GDM1 (cell line): ENCODE measurements at places on chromosomes 11 and 22.

DNA sequence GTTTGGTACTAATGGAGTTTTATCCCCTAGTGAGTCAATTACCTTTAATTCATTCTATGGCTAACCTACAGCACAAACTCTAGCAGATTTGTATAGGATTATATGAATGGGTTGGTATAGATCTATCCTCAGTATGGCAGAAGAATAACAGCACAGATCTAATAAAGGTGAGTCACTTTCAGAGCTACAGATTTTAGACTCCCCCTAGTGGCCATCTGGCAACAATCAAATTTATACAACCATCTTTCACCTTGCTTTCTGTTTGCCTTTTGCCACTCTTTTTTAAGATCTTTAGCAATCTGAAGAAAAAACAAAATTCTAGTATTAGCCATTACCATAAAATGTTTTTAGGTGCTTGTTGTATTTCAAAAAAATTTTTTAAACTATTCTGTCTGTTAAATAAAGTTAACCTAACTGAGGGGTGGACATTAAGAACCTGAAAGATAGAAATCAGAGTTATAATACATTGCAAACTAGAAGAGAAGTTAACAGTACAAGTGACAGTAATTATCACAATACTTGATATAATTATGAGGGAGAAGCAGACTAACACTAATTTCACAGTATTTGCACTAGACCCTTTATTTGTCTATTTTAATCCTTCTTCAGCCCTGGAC, 25.8 kb downstream of the DDIAS start:
- DNase-seq, result peak; percentile 13

GRCh38 chr22:49951000-49951677, 9.4 kb upstream of the PIM3 start:
- DNase-seq, result no peak

GRCh38 chr11:134882141-134882540, 470.1 kb upstream of the B3GAT1 start:
- no peak for DNase-seq

DNA sequence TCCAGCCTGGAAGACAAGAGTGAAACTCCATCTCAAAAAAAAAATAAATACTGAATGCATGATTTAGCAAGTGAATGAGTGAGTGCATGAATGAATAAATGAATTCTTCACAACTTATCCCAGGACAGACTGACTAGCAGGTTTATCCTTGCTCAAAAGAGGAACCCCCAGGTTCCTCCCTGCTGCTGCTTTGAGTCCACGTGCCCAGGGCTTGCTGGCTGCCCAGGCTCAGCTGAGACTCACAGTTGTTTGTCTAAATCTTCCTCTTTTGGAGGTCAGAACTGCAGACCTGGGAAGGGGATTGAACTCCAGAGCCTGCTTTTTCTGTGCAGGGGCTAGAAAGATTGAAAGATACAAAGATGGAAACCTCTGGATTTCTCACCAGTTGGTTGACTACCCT, 117.4 kb upstream of the TMEM45B start:
- peak; percentile 2 for DNase-seq

DNA sequence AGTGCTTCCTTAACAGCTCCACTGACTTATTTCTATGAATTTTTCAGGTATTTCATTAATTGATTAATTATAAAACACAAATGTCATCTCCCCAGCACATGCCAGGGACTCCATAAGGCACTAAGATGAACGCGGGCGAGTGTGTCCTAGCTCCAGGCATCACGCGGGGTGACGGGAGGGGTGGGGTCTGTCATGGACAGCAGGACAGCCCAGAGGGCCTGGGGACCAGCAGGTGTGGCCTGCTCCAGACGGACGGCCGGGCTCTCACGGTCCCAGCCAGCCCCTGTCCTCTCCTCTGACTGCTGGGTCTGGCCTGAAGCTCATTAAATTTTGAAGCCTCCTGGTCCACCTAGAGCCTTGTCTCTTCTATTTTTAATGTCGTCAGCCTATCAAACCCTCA, 531.1 kb downstream of the BRD1 start:
- no peak for DNase-seq

GRCh38 chr11:3807909-3808860, at the start of gene PGAP2:
PGAP2 (plus strand) TSS chr11:3808560; CDS start chr11:3811260, 2,700 bp downstream.
- DNase-seq, result peak; percentile 28

DNA sequence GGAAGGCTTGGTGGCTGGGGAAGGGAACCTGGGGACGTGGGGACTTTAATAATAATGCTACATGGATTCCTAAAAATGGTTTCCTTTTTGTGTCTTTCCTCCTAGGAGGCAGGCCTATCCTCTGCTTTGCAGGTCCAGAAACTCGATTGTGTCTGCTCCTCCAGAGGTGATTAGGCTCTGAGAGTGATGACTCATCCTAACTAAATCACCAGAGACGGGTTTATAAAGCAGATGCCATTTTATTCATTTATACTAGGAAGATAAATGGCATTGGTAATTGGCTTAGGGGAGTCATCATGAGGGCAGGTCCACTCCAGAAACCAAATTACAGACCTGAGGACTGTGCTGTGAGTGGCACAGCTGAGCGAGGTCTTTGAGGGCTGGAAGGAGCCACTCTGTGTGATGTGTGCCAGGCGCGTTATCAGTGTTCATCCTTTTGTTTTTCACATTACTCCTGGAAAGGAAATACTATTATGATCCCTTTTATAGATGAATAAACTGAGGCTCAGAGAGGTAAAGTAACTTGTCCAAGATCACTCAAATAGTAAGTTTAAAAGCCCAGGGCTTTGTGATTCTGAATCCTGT, 7.1 kb downstream of the NLRX1 start:
- DNase-seq, result no peak

DNA sequence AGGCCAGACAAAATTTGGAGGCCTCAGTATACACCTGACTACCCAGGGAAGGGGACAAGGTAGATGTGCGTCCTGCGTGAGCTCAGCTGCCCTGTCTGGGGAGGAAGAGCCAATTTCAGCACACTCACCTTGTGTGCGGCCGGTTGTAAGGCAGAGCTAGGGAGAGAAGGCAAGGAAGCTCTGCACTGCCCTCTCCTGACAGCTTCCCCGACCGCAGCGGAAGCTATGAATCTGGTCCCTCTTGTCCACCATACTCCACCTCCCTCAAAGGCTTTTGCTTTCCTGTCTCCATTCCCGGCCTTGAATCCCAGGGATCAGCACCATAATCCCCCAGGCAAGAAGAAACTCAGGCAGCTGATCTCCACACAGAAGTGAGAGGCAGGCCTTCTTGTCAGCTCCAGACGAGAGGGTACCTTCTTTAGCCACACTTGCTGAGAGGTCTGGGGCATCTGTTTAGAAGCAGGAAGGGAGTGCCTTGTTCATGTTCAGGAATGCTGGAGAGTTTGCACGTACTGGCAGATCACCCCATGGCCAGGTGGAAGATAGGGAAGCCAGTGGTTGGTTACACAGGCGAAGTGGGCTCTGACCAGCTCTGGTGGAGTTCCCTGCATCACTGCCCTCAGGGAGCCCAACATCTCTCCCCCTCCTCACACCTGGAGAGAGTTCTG, 62.5 kb downstream of the FEZ1 start:
- no peak for DNase-seq

DNA sequence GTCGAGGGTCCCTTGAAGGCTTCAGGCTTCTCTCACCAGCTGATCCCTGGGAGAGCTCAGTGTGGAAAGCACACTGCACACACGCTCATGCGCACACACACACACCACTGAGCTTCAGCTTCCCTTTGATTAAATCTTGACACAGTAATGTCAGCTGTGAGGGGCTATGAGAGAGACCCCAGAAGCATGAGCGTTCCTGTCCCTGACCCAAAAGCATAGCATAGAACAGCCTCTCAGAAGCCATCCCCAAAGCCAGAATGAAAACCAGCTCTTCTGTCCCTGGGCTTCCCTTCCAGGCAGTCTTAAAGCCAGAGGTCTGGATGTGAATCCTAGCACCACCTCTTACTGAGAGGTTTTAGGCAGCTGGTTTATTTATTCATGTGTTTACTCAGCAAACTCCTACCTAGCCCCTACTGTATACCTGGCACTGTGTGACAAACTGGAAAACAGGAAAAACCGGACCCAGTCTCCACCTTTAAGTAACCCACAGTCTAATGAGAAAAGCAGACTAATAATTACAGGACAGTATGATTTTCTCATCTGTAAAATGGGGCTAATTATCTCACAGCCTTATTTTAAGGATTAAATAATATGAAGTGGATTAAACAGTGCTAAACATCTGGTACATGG, 15.9 kb downstream of the GALNT18 start:
- DNase-seq, result no peak

DNA sequence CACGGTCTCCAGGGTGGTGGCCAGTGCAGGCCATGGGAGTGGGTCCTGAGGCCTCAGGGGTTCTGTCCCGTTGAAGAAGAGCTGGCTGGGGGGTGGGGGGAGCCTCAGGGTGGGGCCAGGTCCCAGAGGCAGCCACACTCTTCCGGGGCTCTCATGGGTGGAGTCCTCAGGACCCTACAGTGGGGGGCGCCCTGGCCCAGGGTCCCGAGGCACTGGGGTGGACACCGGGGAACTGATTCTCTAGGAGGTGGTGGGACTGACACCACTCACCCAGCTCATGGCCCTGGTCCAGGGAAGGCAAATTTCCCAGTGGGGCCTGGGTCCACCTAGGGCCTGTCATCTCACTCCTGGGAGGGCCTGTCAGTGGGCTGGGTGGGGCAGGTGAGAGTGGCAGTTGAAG, 12.8 kb downstream of the GGT5 start:
- DNase-seq, result no peak

GRCh38 chr11:116376054-116376453, 396.7 kb downstream of the BUD13 start:
- no peak for DNase-seq

DNA sequence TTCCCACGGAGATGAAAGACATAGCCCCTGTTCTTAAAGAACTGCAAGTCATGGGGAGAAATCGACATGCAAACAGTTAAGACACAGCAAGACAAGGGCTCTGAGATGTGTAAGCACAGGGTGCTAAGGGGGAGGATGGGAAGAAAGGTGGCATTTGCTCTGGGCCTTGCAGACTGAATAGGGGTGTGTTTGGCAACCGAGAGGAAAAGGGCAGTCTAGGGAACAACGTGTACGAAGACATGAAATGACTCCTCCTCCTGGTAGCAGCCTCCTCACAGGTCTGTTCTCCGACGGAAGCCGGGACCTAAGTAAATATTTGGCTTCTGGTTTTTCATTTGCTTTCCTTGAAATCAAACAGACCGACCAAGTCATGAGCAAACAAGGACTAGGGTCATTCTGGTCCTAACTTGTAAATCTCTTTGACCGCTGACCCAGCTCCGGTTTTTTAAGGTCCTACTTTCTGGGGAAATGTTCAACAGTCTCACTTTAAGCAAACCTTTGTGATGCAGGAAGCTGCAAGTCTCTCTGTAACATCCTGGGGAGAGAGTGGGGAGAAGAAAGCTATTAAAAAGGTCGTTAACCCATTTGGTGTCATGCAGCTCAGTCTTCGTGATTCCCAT, 19.7 kb downstream of the NNMT start:
- DNase-seq, result no peak

DNA sequence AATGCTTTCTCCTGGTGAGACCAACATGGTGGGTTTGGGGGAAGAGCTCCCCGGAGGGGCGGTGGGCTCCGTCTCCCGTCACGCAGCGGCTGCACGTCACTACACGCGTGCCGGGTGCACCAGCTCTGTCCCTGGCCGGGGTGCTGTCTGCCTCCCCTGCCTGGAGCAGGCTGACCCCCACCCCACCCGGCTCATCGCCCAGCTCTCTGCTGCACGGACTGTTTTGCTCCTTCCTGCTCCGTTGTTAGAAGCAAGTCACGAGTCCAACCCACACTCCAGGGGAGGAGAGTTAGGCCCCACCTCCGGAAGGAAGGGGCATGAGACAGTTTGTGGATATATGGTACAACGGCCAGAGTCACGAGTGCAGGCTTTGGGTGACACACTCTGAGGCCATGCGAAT, 364.9 kb downstream of the BRD1 start:
- DNase-seq, result no peak

- no peak for DNase-seq
Observed at GRCh38 chr11:19173964-19174638, 27.7 kb downstream of the CSRP3 start.

- DNase-seq, result no peak
Observed at GRCh38 chr11:17927681-17928343, 85.0 kb downstream of the SERGEF start.

DNA sequence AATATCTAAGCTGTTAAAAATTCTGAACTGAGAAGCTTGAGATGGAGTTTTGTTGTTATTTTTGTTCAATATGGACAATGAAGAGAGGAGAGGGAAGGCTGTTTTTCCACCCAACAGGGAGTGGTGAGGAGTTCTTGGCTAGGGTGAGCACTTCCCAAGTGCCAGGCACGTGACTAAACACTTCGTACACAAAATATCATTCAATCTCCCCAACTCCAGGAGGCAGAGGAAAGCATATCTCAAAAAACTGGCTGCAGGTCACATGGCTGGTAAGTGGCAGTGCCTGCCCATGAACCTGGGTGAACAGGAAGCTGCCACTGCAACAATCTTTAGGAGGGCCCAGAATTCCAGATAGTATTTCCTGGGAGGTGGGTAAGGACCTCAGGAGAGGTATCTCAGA, 11.6 kb downstream of the ELF5 start:
- DNase-seq, result no peak

DNA sequence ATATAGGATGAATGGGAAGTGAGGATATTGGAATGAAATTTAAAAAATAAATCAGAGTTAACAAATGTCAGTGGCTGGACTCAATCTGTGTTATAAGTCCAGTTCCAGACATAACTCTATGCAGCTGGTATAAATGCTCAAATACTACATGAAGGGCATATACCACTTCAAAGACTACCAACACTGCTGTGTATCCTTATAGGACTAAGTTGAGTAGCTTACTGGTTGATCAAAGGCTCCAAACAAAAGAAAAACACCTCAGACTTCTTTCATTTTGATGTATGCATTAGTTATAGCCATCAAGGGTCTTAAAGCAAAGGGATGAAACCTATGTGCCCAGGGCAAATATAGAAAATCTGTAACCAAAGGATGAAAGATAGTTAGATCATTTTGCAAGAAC, 86.2 kb downstream of the PAK1 start:
- DNase-seq, result no peak

DNA sequence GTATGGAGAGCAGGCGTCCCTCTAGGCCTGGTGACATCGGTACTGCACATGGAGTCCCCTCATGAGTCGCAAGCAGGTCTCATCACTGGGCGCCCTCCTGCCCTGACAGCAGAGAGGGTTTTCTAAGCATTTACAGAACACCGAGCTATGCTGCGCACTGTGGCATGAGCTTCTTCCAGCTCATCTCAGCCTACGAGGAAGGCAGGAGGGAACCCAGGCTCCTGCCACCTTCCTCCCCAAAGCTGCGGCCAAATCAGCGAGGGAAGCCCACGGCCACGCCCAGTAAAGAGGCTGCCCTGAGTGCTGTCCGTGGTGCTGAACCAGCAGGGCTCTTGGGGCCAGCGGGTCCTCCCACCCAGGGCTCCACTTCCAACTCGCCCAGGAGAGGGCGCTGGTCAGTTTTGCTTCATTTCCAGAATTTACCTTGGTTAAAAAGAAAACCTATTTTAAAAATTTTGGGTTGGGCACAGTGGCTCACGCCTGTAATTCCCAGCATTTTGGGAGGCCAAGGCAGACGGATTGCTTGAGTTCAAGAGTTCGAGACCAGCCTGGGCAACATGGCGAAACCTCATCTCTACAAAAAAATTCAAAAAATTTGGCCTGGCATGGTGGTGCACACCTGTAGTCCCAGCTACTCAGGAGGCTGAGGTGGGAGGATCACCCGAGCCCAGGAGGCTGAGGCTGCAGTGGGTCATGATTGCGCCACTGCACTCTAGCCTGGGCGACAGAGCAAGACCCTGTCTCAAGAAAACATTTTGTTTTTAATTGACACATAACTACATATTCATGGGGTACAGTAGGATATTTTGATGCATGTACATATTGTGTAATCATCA, 34.2 kb downstream of the PHF21B start:
- DNase-seq, result peak; percentile 83

- no peak for DNase-seq
Observed at GRCh38 chr11:115144914-115145313, 359.3 kb downstream of the CADM1 start.
